ENCODE measurements at places on chromosomes 5 and 9.

GRCh38 chr5:25573691-25574090, 928.9 kb upstream of the CDH10 start:
- no peak for ATAC-seq

GRCh38 chr9:87950765-87951488, 23.4 kb downstream of the CDK20 start:
- no peak for ATAC-seq

DNA sequence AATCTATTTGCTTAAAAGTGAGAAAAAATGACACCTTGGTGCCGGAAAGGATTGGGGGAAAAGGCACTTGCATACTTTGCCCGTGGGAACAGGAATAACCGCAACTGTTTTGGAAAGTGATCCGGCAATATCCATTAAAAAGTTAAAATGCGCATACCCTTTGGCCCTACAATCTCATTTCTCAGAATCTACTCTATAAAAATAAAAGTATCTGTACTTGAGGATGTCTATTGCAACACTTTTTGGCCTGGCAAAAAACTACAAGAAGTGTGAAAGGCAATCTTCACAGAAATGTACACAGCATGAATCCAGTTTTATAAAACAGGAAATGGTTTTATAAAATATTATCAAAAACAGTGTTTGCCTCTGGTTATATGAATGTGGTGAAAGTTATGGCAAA, 58.3 kb upstream of the NFIL3 start:
- ATAC-seq: no peak

GRCh38 chr5:69007726-69008368, 86.0 kb upstream of the SLC30A5 start:
- ATAC-seq: peak; percentile 48

DNA sequence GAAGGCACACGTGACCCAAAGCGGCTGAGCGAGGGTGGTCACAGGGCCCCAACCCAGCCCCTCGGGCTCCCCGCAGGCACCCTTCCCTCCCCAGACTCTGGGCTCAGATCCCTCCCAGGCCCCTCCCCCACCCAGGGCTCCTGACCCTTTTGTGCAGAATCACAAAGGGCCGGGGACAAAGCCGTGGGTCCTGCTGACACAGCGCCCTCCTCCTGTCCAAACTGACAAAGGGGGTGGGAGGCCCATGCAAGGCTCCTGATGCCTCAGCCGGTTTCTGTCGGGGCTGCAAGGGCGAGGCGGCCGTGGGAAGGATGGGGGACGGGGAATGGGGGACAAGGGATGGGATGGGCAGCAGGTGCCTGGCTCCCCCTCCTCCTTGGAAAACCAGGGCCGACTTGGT, 43.5 kb upstream of the UBAC1 start:
- no peak for ATAC-seq

- peak; percentile 50 for ATAC-seq
Measured at GRCh38 chr9:107751567-107752210, 262.1 kb upstream of the KLF4 start.

DNA sequence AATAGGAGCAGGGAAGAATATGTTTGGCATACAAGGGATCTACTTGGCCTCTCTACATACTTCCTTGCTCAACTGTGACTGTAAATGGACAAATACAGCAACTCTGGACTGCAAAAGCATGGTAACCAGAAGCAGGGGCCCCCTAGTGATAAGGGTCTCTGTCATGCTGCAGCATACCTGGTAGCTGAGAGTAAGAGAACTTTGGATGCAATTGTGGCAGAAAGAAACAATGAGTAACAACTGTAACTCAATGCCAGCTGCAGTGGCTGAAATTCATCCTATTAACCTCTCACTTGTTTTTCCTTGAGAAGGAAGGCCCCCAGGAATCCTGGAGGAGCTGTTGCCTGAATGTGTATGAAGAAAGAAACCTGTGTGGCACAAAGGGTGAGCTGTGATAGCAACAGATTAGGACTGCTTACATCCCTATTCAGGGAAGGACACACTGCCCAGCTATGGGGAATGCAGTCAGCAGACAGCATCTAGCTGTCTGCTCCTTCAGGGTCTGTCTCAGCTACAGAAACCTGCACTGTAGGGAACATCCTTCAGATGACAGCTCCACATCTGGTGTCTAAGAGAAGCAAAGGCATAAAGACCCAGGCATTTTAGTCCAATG, 468.1 kb upstream of the ACTBL2 start:
- ATAC-seq: no peak

GRCh38 chr9:92808726-92809451, 44.3 kb upstream of the BICD2 start:
- peak; percentile 61 for ATAC-seq

- ATAC-seq: no peak
Measured at GRCh38 chr5:170149206-170149515, 43.5 kb downstream of the FOXI1 start.

DNA sequence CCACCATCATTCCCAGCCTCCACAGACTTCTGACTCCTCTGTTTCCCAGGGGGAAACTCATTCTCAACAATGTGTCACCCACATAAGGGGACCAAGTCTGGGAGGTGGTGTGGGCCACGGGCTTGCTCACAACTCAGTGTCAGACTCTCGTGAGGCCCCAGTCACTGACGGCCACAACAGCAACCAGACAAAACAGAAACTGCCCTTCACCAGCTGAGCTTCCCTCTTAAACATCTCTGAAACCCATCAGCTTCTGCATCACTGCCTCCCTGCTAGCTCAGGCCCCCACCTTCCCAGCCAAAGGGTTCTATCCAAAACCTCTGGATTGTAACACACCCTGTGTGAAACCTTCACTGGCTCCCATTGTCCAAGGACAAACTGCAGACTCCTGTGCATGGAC, 273.4 kb downstream of the CDK5RAP2 start:
- ATAC-seq: no peak

DNA sequence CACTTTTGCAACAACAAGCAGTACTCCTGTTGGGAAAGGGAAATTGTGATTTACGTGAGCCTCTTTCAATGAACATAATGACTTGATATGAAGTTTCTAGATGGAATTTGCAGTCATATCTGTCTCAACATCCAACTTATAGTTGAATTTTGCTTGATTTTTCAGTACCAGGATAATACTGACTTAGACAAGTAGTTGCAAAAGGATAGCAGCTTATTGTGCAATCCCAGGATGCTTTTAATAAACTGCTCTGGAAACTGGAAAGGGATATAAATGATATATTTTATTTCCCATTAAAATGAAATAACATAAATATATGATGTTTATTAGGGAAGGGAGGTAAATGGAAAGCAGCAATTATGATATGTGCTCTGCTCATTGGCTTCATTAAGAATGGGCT, 174.4 kb upstream of the RGMB start:
- no peak for ATAC-seq

GRCh38 chr9:115046824-115047223, 71.1 kb downstream of the TNC start:
- ATAC-seq: no peak

- no peak for ATAC-seq
Measured at GRCh38 chr5:1412621-1413020, 32.6 kb downstream of the SLC6A3 start.

GRCh38 chr9:91048749-91049148, 247.1 kb downstream of the SYK start:
- ATAC-seq: no peak

GRCh38 chr9:69600314-69601047, 71.7 kb downstream of the APBA1 start:
- no peak for ATAC-seq

GRCh38 chr9:7103367-7103766, 345.6 kb downstream of the KDM4C start:
- no peak for ATAC-seq

DNA sequence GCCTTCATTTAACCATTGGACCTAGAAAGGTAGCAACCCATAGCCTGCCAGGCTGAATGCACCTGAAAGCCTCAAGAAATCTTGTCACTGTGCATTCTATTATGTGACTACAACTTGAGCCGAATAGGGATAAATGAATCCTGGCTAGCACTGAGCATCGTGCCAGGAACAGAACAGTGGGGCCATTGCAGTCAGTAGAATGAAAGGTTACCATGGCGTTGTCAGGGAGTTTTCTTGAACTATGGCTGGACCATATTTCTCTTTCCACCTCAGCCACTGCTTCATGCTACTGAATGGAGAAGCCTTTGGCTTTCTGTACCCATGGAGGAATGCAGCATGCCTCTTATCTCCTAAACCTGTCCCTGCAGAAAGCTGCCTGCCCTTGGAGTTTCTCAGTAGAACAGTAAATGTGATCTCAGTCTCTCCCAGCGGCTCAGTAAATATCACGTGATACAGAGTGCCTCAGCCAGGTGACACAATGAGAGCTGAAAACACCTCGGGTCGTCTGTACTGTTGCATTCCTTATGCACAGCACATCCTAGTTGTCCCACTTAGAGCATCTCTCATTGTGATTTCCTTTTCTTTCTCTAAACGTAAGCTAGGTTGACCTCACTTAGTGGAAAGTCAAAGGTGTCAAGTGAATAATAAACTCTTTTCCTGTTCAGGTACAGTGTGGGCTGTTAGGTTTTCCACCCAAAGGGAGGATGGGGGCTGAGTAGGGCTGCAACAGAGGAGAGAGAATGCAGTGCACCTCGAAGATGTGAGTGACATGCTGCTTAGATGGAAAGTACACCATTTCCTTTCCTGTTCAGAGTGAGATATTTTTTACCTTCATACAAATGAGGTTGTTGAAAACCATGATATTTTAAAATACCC, 115.3 kb downstream of the MACIR start:
- no peak for ATAC-seq

DNA sequence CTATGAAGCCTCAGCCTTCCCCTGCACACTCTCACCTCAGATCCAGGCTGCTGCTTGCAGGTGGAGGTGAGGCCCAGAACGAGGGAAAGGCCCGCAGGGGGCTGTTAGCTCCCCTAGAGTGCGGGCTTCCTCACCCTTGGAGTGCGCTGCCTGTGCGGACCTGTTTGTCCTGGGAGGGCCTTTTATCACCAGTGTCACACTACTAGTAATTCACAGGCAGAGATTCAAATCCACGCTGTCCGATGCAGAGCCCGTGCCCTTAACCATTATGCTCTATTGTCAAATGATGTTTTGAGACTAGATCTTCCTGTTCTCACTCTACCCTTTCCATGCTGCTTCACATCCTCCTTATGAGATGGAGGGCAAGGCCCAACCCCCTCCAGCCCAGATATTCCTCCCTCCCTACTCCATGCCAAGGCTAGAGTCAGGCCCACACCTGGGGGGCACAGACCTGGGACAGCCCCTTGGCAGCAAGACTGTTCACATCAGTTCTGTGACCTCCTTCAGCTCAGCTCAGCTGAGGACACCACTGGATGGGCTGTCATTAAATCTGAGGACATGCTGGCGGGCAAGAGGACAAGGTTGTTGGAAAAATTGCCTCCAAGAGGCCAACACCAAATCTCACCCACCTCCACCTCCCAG, 112.8 kb upstream of the SPOCK1 start:
- ATAC-seq: no peak

DNA sequence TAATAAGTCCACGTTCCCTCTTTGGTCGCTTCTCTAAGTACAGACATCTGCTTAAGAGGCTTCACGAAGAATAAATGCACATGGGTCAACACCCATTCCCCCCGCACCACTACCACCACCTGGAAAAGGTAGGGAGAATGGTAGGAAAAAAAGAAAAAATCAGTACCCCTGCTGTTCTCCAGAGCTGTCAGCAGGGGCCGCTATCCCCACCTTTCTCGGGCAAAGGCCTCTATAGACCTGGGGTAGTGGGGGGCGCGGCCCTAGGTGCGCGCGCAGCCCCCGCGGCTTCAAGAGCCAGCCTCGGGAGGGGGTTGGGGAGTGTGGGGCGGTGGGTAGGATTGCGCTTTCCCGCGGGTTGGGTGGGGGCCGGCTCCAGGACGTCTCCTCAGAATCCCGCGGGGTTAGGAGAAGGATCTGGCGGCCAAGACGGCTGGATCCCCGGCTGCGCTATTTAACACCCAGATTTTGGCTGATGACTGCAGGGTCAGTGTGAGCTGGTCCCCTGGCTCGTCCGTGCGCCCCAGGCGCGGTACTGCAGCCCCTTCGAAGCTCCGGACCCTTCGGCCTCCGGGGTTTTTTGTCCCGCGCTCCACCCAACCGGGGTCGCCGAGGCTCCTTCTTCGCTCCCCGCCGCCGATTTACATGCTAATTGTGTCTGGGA, 1.6 kb upstream of the SEMA6A start:
- ATAC-seq: peak; percentile 19

DNA sequence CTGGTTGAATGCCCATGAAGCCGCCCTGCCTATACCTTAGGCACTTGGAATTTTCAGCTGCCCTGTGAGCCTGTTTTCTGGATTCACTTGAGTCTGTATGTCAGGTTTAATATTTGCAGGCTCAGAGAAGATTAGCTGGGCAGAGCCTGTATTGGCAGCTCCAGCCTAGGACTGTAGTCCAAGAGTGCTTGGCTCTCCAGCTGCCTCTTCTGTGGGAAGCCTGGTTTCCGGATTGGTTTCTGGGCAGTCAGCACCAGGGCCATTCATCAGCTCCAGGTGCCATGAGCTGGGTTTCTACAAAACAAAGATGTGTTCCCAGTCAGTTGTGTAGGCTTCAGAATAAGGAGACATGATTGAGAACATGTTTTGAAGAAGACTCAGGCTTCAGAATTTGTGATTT, 90.1 kb downstream of the ARHGAP26 start:
- ATAC-seq: no peak

DNA sequence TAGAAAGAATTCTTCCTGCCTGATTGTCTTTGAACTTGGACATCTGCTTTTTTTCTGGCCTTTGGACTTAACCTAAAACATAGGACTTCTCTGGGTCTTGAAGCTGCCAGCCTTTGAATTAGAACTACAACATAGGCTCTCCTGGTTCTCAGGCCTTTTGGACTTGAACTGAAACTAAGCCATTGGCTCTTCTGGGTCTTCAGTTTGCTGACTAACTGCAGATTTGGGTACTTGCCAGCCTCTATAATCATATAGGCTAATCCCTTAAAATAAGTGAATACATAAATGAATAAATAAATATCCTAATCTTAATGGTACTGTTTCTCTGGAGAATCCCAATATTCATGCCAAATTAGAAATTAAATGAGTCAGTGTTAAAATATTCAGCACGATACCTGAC, 473.4 kb upstream of the PAPPA start:
- ATAC-seq: no peak

DNA sequence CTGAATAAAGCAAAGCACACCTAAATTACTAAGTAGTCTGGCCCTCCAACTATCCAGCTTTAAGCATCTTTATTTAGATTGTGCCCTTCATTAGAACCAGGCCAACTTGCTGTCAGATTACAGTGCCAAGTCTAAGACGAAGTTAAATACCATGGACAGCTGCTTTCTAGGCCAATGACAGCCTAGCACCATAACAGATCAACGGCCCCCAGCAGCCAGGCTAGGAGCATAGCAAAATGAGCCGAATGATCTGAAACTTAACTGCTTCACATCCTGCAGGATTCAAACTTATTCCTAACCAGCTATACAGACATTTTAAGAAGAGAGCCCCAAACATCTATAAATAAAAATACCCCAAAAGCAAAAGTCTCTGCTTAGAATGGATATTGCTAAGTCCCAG, 6.8 kb downstream of the SLC24A2 start:
- no peak for ATAC-seq
